ENCODE measurements at places on chromosomes 2 and 18.

DNA sequence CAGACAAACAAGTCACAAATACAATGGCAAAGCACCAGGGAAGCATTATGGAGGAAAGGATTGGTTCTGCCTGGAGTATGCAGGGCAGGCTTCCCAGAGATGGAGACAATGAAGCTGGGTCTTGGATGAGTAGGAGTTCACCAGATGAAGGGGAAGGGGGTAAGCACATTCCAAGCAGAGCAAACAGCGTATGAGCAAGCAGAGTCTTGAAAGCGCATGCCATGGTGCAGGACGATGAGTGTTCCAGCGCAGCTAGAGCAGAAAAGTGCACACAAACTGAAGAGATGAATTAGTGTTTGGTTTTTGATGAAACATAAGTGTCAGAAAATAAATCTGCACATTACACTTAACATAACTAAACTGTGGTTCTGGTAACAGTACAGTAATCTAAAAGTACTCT is 21.6 kb downstream of the MBD2 start:
- ATAC-seq, result no peak

DNA sequence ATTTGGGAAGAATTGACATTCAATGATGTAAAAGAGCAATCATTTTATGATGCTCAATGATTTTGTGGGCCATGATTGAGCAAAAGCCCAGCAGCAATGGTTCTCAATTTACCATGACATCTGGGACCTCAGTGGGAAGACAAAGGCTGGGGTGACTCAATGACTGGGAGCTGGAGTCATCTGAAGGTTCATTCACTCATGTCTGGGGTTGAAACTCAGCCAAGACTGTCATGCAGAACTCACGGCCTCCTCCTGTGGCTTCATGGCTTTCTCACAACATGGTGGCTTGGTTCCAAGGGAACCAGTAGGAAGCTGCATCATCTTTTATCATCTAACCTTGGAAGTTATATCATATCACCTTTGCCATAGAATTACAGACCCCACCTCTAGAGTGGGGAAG is 45.1 kb upstream of the CD226 start:
- ATAC-seq, result no peak

DNA sequence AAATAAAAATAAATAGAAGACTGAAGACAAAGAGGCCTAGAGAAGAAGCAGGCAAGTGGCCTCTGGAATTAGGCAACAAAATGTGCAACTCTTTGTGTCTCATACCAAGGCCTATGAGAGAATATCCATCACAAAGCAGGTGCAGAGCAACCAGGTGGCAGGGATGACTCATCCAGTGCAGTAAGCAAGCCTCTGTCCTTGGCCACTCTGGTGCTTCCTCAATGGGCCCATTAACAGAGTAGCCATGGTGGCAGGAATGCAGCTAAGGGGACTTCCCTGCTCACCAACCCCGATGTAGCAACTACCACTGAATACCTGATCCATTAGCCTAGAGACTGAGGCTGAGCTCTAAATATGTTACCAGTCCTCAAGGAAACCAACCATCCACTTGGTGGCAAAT is 11.0 kb upstream of the EPG5 start:
- no peak for ATAC-seq

- no peak for ATAC-seq
Observed at GRCh38 chr2:98454073-98454472, 9.4 kb downstream of the INPP4A start.

DNA sequence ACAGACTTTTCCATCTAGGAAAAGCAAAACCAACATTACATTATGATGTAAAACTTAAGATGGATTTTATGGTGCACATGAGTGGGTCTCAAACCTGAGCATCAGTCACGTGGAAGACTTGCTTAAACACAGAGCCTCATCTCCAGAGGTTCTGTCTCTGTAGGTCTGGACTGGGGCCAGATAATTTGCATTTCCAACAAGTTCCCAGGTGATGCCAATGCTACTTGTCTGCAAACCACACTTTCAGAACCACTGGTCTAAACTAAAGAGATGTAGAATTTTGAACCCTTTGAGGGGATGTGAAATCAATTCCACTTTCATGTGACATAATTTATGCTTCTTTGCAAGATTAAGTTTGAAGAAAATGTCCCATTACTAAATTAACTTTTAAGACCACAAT is 522.8 kb downstream of the MBD2 start:
- ATAC-seq, result no peak

DNA sequence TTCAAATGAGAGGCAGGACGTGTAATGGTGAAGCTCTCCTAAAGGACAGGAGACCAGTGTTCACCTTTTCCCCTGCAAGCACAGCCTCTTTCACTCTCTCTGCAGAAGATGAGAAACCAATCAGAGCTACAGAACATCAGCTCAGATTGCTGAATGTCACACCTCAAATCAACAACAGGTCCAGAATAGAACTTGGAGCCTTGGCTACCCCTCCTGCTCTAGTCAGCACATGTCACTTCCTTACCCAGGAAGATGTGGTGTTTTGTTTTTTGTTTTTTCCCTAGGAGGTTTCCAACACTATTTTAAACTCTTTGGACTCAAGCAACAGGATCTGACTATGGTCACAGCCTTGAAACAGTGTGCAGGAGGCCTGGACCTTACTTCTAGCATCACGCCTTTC is 41.3 kb upstream of the PCBP1 start:
- ATAC-seq, result no peak

DNA sequence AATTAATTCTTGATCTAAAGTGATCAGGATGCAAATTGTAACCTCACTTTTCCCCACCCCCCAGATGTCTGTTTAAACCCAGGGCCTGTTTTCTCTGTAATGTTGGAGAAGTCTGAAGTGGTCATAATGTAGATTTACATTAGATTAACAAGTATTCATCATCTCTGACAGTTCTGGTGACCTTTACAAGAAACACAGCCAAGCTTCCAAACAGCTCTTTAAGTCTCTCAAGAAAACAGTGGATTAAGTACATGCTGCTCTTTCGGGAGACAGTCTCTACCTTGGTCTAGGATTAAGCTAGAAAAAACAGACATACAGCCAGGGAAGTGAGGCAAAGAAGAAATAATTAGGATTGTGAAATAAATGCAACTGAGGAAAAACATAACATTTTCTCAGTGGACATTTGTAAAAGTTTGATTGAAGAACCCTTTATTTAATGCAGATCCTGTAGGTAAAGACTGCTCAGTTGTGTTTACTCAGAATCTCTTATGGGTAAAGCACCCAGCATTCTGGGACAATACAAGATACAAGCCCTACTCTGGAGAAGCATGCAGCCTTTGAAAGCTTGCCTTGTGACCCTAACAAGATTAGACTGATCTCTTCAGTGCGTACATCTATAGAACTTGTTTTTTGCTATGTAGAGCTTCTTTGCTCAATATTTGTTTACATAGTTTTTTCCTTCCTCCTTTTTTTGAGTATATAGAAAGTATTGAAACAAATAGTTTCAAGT is 203.9 kb downstream of the PHLPP1 start:
- ATAC-seq, result no peak

DNA sequence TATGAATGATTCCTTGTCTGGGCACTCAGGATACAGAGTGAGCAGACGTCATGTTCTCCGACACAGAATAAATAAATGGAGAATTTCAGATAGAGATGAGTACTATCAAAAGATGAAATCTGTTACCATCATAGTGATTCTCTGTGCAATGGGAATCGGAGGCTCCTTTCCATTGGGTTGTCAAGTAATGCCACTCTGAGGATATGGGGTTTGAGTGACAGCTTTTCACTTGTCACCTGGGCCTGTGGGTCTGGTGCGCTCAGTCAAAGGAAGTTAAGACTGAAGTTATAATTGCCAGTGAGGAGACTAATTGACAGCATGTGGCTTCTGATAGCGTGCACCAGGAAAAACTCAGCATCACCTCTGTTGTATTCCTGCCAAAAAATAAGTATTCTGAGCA is 387.2 kb downstream of the SOX11 start:
- ATAC-seq, result no peak

DNA sequence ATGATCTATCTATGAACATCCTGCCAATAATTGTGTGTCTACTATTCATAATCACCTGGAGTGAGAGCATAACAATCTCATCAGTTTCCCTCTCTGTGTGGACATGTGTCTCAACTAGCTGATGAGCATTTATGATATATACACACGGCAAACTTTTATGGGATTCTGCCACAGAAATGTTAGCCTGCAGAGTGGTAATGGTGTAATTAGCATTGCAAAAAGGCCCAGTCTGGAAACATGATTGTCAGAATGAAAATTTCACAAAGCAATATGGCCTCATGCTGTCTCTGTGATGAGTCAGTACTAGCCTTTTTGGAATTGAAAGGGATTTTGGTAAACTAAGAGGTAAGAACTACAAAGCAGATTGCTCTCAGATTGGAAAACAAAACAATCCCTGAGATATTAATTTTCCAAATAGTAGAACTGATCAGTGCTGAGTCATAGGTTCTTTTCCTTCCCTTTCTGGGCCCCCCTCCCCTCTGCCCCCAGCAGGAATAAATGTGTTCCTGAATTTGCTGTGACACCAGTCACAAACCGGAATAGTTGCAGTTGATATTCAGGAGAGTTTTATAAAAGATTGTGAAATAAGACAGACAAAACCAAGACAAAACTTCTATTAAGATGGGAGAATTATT is 189.2 kb downstream of the OSR1 start:
- no peak for ATAC-seq

DNA sequence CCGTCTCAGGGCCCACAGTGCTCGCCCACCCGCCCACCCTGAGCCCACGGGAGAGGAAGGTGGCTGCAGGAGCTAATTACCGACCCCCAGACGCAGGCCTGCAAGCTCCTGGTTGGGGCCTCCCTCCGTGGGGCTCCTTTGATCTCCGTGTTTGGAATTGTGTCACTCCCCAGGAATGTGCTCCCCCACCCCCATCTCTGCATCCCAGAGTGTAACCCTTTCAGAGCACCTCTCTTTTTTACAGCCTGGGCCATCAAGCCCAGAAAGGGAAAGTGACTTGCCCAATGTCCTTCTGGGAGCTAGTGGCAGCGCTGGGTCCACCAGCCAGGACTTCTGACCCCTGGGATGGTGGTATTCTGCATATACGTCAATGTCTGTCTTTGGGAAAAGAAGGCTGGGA is 335.1 kb downstream of the CYRIA start:
- ATAC-seq, result no peak

- no peak for ATAC-seq
Observed at GRCh38 chr18:43170586-43170985, 55.1 kb upstream of the RIT2 start.

DNA sequence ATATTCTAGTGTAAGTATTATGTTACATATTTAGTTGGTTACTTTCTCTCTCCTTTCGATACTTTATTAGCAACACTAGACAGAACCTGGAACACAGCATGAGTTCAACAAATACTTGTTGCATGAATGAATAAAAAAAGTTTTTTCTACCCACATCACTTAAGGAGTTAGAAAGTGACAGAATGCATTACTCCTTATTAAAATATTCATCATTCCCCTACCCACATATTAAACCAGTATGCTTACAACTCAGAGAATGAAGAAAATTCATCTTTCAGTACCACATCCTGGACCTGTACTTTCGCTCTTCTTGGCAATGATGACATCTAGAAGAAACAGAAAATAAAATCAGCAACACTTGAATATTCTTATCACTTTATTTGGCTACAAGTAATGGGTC is 6.0 kb downstream of the SRBD1 start:
- no peak for ATAC-seq

DNA sequence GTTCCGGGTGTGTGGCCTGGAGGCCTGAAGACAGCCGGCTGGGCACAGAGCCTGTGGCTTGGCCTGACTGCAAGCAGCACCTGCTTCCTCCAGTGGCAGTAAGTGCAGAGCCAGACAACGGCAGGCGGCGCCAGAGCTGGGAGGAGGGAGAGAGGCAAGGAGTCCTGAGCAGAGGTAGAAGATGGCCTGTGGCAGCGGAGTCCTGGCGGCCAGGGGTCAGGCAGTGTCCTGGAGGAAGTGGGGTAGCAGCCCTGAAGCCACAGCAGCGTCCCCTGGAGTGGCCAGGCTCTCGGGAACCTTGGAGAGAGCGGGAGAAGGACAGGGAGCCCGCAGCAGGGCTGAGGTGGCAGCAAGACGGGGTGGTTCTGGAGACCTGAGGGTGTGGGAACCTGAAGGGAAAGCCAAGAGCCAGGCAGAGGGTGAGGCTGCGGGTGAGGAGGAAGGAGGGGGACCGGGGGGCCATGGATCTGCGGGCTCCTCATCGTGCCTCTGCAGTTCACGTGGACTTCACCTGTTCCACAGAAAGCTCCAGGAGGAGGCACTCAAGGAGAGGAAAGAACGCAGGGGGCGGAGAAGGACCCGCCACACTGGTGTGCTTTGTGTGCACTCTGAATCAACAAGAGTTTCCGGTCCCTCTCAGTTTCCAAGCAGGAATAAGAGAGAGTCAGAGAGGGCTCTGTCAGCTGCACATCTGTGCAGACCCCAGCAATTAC is 85.9 kb downstream of the USP40 start:
- no peak for ATAC-seq

DNA sequence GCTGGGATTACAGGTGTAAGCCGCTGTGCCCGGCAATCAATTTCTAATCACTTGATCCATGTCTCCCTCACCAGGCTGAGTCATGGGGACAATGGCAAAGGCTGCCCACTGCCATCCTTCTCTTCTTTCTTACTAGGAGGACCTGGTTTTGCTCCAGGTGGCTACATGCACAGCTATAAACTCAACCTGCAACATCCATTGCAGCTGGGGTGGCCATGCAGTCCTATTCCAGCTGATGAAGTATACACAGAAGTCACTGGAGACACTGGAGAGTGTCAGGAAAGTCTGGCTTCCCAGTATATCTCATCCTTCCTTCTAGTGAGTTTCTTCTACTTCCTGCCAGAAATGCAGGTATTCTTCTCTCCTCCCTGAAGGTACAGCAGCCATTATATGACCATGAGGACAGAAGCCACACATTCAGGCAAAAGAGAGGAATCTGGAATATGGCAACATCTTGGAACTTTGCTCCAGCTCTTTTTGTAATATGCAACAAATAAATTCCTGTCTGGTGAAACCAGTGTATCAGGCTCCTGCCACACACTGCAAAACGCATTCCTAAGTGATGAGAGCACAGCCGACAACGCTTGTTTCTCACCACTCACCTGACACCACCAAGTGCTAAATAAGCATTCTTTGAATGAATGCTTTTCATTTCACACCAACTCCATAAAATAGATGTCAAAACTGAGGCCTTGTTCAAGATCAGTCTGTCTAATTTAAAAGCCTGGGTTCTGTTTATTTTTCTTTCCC is 32.3 kb downstream of the SCTR start:
- no peak for ATAC-seq
